ENCODE measurements at places on chromosomes 1 and 21.

GRCh38 chr1:69073176-69073575 is 494.5 kb upstream of the LRRC7 start:
- DNase-seq = no peak

GRCh38 chr1:116356673-116357072 is 16.4 kb upstream of the ATP1A1 start:
- no peak for DNase-seq

- no peak for DNase-seq
These were observed 105.4 kb downstream of the PTPN14 start for GRCh38 chr1:214445831-214446614.

GRCh38 chr21:22421416-22422180 is 1423.4 kb downstream of the NCAM2 start:
- DNase-seq = no peak

- no peak for DNase-seq
These were observed 150.6 kb upstream of the ZC3H12A start for GRCh38 chr1:37323486-37324377.

DNA sequence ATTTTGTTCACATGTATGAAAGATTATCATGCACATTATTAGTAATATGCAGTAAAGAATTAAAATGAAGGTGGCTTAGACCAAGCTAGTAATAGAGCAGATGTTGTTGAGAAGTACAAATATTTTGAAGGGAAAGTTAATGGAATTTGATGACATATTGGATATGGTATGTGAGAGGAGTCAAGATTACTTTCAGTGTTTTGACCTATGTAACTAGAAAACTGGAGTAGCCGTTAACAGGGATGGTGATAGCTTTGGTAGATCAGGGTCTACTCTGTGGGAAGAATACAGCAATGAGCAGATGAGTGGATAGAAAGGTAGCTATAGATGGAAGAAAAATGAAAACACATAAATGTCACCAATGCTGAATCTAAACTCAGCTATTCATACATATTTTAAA is 163.2 kb upstream of the LRRC7 start:
- no peak for DNase-seq

DNA sequence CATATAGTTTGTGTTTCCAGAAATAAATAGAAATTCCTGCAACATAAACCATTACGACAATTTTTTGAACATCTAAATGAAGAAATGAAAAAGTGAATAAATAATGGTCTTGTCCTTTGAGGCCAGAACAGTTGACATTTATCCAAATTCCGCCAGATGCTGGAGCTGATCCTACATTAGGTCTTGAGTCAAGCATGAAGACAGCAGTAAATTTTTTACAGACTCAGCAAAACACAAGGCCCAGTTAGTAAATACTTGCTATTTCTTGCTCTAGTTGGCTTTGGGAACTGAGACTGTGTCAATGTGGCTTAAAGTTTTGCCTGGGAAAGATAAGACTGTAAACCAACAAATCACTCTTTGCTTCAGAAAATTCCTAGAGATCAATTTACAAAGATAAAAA is 540.1 kb upstream of the RGS18 start:
- DNase-seq = no peak

DNA sequence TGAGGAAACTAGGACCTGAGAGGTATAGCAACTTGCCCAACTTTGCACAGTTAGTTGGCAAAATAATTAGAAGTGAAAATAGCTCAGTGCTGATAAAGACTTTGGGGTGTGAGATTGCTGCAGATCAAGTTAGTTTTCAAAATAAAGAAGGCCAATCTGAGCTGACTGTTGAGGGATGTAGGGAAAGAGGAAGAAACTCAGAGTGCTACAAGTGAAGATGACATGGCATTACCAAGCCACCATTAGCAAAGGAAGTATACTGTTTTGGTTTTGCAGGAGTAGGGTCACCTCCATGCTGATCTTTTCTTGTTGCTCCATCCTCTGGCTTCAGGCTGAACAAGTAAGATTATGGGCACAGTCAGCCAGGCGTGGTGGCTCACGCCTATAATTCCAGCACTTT is 78.7 kb upstream of the ADAM30 start:
- no peak for DNase-seq

DNA sequence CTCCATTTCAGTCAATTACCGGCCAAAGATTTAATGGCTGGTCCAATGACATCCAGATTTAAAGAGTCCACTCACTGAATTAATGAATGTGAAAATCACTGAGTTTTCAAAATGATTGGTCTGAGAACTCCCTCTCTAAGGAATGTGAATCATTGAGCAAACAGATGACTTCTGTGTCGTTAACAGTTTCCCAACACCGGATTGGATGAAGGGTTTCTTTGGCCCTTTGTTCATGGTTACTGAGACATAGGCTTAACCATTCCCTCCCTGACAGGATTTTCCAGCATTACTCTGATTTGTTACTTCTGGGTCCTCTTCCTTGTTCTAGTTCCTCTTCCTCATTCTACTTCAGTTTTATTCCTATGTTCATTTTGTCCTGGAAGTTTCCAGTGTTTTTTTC is 1.5 kb upstream of the CLDN17 start:
- DNase-seq = no peak

GRCh38 chr21:31012133-31013089 is 25.9 kb downstream of the KRTAP19-8 start:
- no peak for DNase-seq

DNA sequence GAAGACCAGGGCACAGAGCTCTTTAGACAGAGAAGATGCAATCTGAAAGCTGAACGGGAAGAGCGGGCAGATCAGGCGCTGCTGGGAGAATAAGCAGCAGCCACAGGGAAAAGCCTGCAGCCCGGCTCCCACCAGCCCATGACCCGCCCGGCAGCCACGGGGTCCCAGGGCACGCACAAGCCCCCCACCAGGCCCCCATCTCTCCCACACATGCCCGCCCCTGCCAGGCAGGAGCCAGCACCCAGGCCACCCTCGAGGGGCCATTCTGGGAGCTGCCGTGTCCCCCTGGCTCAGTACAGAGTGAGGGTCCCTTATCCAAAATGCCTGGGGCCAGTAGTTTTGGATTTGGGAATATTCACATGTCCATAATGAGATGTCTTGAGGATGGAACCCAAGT is 16.3 kb downstream of the SLC19A1 start:
- DNase-seq = no peak

DNA sequence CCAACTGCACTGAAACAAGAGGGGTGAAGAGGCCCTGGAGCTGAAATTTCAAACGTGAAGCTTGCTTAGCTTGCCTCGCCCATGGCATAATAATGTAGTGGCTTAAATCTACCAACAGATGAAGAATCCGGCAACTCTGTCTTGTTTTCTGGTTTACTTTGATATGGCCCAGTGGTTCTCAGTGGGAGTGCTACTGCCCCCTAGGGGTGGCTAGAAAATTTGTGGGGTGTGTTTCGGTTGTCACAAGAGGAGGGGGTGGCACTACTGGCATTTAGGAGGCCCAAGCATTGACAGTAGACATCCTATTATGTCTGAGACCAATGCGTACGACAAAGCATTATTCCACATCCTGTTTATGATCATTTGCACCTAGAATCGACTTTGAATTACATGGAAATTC is 51.9 kb upstream of the C8B start:
- no peak for DNase-seq

All from stimulated activated CD8-positive, alpha-beta memory T cell treated with anti-CD3 and anti-CD28 coated beads, Interleukin-4, amount 100 ng/mL, for 4 hours (primary cell).